CD4-positive, alpha-beta T cell treated with Interleukin-17A for 1 hour (primary cell): ENCODE measurements at places on chromosomes 4 and X.

DNA sequence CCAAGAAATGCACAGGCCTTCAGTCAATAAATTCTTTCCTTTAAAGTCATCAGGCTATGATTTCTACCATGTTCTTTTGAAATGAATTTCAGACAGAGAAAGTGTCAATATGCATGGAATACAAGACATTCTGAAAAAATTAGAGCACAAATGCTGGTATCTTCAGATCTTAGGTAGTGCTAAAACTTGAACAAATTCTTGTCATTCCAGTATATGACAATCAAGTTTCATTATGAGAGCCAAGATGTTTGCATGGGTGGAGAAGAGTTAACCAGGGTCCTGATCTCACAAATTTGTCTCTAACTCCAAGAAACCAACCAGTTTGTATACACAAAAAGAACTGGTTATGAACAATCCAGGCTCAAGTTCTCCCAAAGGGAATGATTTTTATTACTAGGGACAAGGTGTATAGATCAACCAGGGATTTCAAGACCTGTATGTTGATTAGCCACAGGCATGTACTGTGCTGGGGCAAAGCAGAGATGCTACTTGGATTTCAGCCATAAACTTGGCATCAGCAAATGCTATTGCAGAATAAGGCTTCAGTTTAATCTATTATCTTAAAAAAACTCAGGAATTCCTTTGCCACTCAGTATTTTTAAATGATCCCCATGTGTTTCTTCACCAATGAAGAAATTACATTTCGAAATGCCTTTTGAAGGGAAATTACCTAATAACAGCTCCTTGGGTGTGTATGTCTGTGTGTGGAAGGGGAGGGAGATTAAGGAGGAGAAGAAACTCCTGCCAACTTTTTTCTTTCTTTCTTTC, 69.7 kb downstream of the FANCB start:
- no peak for DNase-seq

GRCh38 chrX:68686097-68686977, 38.9 kb downstream of the STARD8 start:
- DNase-seq = peak; percentile 17

GRCh38 chrX:40331353-40331752, 233.6 kb upstream of the BCOR start:
- DNase-seq = no peak

DNA sequence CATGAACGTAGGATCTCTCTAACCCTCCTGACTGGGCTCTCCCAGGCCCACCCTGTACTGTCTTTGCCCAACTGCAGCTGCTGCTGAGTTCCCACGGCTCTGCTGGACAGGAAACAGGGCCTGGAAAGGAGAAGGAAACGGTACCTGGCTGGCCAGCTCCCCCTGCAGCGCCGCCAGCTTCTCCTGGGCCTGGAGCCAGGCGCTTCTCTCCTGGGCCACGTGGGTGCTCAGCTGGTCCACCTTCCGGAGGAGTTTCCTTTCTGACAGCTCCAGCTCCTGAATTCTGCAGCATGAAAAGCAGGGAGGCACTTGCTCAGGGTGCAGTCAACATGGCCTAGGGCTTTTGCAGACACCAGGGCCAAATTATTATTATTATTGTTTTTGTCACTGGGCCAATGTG, 6.5 kb downstream of the C4orf50 start:
- DNase-seq = no peak

DNA sequence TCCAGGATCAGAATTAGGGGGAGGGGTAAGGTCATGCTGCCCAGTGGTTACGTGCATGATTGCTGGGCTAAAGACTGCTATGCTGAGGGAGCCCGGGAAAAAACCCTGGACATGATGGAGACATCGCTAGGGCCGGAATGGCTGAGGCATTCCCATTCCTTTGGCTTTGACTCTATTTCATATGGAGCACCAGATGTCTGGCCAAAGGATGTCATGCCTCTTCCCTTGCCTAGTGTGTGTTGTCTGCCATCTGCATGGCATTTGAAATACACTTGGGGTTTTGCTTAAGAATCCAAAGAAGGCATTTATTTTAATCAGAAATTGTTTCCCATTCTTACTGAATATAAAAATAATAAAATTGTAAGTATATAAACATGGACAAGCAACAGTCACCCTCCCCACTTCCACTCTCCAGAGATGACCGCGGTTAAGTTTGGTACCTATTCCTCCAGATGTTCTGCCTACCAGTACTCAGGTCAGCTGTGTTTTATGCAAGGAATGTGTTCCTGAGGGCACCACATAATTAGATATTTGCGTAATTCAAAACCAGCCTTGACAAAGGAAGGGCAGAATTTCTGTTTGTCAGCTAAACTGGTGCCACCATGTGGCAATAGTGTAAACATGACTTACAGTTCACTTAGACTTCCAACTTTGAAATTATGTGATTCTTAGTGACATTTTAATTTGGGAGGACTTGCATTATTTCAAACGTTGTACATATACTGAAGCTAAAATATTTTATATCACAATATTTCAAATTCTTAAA, 105.9 kb downstream of the CT47B1 start:
- peak; percentile 16 for DNase-seq

- no peak for DNase-seq
Observed at GRCh38 chrX:19865567-19866363, 21.6 kb downstream of the SH3KBP1 start.

- no peak for DNase-seq
Observed at GRCh38 chrX:109880629-109881028, 122.3 kb upstream of the TMEM164 start.

- DNase-seq = no peak
Observed at GRCh38 chr4:40731361-40731760, 18.4 kb upstream of the NSUN7 start.

DNA sequence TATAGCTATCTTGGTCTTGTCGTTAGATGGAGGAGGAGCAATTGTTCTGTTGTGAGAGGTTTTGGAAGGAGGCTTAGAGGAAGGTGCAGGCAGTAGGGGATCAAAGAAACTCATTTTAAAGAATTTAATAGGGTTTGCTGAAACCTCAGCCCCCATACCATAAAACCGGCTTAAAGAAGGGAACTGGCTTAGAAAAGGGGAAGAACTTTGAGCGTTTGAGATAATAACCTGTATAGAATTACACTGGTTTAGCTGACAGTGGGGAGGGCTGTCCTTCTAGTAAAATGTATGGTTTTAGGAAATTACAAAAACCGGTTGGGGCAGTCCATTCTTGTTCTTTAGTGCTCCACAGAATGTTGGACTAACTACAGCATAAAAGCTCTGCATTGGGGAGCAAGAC, 128.1 kb downstream of the KDM6A start:
- no peak for DNase-seq

DNA sequence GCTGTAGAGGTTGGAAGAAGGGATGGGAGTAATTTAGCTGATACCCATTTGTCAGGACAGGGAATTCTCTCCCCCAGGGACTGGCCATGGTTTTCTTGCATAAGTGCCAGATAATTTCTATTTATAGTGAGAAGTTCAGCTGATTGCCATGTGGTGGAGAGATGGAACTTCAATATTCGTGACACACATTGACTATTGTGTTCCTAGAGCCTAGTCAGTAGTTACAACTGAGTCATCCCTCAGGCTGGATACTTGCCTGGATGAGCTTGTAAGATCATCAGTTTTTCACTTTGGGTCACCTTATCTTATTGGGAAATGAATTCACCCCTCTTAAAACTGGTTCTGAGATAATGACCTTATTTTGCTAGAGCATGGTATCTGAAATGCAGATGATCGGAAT, 32.2 kb downstream of the CFAP299 start:
- DNase-seq = no peak

DNA sequence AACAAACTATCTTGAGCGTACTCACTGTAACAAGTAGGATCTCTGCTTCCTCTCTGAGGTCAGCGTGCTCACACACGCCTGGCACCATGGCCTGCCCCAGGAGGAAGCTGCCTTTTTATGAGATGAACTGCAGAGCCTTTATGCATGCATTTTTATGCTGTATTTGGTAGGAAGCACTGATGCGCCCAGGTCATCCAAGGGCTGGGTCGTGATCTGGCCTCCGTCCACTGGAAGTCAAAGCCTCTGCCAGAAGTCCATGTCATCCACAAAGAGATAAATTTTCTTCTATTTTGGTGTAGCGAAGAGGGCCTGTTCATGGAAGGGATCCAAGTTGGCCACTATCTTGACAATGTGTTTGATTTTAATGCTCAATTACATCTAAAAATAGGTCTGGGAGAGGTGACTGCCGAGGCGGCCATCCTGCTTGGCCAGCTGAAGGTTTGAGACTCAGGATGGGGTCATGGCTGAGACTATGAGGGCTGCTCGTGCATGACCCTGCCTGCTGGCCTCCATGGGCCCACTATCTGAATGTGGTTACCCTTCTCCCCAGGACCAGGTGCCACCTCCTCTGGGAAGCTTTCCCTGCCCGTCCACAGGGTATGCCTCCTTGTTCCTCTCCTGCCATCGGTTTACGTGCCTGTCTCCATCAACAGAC, 50.3 kb downstream of the HTRA3 start:
- DNase-seq = no peak

- DNase-seq = no peak
Observed at GRCh38 chr4:174152717-174153466, 130.6 kb downstream of the FBXO8 start.

GRCh38 chr4:70627620-70628019, 924 bp upstream of the ENAM start:
- no peak for DNase-seq

GRCh38 chr4:138867404-138867803, 148.2 kb upstream of the NOCT start:
- DNase-seq = no peak

DNA sequence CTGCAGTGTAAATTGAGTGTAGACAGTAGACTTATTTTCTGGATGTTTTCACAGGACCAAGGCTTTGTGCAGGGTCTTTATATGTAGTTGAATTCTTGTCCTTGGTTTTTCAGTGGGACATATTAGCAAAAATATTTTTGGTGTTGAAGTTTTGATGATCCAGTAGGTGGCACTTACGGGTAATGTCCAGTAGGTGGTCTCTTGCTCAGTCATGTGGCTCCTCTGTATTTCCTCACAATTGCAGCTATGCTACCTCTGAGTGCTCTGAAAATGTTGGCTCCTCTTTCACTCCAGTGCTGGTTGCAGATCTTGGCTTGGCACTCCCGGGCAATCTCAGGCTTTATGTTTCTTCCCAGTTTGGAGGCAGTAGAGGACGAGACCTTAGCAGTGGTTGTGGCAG, 419.8 kb upstream of the AMOT start:
- DNase-seq = no peak

- no peak for DNase-seq
Observed at GRCh38 chrX:40422021-40422420, 158.7 kb upstream of the ATP6AP2 start.

DNA sequence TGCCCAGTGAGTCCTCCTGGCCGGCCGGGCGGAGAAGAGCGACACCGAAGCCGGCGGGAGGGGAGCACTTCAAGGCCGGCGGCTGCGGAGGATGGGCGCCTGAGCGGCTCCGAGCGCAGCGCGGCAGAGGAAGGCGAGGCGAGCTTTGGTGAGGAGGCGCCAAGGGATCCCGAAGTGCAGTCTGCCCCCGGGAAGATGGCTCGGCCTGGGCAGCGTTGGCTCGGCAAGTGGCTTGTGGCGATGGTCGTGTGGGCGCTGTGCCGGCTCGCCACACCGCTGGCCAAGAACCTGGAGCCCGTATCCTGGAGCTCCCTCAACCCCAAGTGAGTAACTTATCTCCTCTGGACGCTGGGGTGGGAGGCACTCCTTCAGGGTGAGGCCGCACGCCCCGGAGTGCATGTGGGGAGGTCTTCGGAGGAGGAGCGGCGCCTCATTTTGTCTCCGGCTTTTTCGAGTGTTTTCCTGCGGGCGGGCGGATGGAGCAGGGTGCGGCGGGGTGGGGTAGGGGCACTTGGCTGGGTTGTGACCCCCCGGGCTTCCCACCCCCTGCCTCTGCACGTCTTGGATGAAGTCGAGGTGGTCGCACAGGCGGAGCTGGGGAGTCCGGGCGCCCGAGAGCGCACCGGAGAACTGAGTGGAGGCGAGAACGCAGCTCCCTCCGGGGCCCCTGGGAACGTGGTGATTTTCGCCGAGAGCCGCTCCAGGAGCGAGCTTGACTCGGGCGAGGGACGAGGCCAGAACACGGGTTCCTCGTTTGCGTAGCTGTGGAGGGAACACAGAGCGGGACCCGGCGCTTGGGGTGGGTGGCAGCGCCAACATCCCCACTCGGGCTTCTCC, 979 bp downstream of the EFNB1 start:
- DNase-seq = peak; percentile 12

GRCh38 chr4:149933883-149934282, 118.2 kb upstream of the IQCM start:
- DNase-seq = no peak

- no peak for DNase-seq
Observed at GRCh38 chr4:122826079-122826527, 528 bp upstream of the FGF2 start.

DNA sequence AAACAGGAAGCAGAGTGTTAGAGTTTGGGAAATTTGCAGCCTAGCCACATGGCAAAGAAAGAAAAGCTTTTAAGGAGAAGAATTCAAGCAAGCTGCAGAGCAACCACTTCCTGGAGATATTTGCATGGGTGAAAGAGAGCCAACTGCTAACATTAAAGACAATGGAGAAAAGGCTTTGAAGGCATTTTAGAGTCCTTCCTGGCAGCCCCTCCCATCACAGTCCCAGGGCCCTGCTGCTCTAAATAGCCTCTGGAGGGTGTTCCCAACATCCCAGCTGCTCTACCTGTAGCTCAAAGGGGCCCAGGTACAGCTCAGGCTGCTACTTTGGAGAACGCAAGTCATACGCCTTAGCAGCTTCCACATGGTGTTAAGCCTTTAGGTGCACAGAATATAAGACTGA, 235.9 kb upstream of the FMR1 start:
- DNase-seq = no peak

DNA sequence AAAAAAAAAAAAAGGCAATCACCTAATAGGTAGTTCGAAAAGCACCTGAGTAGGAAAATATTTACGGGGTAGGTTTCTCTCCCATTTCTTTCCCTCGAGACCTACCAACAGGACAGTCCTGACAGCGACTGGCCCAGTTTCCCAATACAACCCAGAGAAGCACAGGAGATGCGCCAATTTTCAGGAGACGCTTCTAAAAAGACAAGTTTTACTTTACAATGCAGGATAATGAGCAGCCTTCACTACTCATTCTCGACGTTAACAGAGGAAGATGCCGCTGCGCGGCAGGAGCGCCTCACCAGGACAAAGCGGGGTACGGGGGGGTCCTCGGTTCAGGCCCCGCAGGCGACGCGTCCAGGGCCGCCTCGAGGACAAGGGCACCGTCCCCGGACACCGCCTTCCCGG, 708 bp downstream of the BCLAF3 start:
- DNase-seq = peak; percentile 26
